HuH-7.5 (cell line): ENCODE measurements at places on chromosomes 7 and 10.

DNA sequence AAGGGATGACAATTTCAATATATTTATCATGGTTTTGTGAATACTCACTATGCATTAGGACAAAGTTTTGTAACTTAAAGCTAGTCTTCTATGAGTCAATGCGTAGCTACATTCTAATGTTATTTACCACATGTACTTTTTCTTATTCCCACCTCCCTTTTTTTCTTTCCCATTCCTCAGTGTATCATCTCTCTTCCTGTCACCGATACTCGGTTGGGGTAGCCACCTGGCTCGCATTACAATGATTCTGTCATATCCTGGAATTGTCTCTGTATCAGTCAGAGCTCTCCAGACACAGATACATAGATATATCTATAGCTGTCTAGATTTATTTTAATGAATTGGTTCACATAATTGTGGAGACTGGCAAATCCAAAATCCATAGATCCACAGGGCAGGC, 9.8 kb upstream of the RALA start:
- DNase-seq: no peak

GRCh38 chr7:26949319-26949718, 84.9 kb upstream of the SKAP2 start:
- DNase-seq: no peak

DNA sequence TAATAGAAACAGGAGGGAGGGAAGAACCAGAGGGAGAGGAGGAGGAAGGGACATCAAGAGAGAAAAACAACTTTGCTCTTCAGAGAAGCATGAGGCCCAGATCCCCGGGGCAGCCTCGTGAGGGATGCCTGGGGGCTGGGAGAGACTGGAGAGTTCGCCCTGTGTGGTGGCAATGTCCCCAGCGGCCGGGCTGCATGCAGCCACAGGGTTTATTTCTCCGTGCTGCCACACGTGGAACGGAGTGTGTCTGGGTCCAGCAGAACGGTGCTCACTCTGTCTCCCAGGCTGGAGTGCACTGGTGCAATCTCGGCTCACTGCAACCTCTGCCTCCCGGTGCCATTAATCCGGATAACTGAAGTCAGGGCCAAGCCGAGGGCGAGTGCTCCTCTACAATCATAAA, 257.7 kb downstream of the ACTR3B start:
- no peak for DNase-seq

GRCh38 chr10:131083915-131084790, 227.4 kb downstream of the TCERG1L start:
- DNase-seq: no peak

DNA sequence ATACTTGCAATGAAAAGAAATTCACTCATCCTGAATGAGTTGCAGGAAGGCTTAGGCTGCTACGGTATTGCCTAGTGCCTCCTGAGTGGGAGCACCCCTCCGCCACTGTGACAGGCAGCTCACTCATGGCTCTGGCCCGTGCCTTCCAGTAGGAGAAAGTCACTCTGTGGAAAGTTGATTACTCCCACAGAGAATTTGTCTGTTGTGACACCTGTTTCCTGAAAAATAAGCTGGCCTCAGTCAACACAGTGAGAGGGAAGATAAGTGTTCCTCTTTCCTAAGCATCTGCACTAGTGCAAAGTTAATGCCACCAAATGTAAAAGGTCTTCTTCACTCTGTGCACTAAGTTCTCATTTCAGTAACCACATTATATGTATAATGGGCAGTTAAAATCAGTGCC, 158.8 kb upstream of the INHBA start:
- no peak for DNase-seq

GRCh38 chr7:73828107-73828803, 2.5 kb upstream of the CLDN4 start:
- DNase-seq: no peak

DNA sequence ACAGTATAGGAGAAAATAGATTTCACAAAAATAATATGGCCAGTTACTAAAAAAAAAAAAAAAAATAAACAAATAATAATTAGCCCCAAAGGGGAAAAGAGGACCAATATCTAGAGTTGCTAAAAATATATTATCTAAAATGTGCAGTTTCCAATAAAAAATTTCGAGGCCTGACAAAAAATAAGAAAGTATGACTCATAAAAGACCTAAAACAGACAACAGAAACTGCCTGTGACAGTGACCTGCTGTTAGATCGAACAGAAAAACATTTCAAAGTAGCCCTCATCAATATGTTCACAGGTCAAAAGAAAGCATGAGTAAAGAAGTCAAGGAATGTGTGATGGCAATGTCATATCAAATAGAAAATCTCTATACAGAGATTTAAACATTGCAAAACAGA, 11.8 kb upstream of the TSPAN12 start:
- no peak for DNase-seq

DNA sequence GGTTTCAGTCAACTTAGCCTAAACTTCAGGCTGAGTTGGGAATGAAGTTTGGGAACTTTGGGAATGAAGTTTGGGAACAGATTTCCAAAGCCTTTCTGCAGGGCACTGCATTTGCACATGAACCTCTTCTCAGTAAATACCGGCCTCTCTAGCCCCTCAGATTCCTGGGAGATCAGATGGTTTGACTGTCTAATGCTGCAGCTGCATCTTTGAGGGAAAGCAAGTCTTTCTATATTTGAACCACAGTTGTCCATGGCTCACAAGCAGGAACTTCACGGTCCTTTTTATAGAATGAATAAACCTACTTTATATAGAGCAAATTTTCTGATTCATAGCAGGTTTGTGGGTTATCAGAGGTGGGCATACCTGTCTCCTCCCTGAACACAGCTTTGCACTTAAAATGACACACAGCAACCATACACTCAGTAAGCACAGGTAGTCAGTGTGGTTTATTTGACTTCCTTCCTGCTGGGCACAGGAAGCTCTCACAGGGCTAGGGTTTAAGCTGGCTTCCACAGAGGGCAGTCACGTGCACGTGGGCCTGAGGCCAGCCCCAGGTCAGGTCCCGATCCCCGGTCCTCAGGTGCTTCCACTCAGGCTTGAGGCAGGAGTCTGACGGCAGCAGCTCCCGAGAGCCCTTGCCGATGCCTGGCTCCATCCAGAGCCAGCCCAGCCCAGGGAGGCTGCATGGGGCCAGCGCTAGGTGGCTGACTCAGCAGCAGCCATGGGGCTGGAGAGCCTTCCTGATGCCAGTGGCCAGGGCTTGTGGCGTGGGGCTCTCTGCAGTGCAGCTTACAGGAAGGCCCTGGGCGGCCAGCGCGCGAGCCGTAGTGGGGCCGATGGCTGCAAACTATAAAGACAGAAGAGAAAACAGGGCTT, 12.8 kb upstream of the MMP21 start:
- no peak for DNase-seq

GRCh38 chr10:43055217-43055616, 21.7 kb upstream of the RET start:
- no peak for DNase-seq
